Astrocyte of the cerebellum (primary cell): ENCODE measurements at places on chromosomes 12 and 14.
A peak's percentile ranks its signal among the peaks of the same experiment; 100 is the strongest.

GRCh38 chr12:19055589-19055988 is 73.9 kb upstream of the PLEKHA5 start:
- no peak for DNase-seq

DNA sequence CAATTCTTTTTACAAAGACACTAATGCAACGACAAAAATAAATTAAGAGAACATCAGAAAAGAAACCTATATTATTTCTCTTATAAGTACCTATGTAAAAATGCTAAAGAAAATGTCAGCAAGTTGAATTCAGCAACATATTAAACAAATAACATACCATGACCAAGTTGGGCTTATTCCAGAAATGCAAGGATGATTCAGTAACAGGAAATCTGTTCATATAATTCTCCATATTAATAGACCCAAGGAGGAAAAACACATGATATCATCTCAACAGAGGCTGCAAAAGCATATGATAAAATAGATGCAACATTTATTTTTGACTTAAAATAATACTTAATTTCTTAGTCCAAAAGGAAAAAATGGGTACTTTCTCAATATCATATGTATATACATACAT is 25.1 kb upstream of the GPHB5 start:
- no peak for DNase-seq

GRCh38 chr14:22479776-22480464 is 109.1 kb downstream of the DAD1 start:
- no peak for DNase-seq

GRCh38 chr12:98532687-98533304 is 17.4 kb downstream of the TMPO start:
- peak; percentile 13 for DNase-seq

DNA sequence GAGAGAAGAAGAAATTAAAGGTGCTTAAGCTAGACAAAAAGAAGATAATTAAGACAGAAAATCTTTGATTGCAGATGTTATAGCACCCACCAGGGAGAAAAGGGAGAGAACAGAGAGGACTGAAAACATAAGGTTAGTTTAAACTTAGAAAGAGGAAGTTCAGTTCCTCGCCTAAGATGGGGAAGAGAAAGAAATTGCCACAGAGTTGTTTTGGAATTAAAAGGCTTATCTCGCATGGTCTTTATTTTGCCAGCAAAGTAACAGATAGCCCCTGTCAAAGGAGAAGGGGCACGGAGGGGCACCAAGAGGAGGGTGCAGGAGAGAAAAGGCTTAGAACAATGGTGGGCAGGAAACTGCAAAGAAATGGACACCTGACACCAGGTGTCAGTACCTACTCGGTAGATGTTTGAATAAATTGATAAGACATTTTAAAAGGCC is 17.8 kb upstream of the OXA1L start:
- no peak for DNase-seq
